ENCODE measurements at places on chromosomes 12 and 14. TPM values are rescaled to one million over a fixed set of nuclear protein-coding genes. Genes with fewer than 3 reads are reported as not detected.

CD9 gene
- 436 TPM for total RNA-seq

KCNK13 gene
- not detected for total RNA-seq

SLC5A8 gene
- total RNA-seq = 7.2 TPM

KCNC2 gene
- not detected for total RNA-seq

- H3K27me3 ChIP-seq = peaks cover 13% of the 10 kb centered on the region
- no peak overlapping the region for H3K27ac ChIP-seq
- no peaks in the 10 kb centered on the region for H3K36me3 ChIP-seq
- H3K4me3 ChIP-seq = no peak overlapping the region
Observed at GRCh38 chr12:132228476-132229192, 84.4 kb downstream of the NOC4L start.

- peaks cover 29% of the 10 kb centered on the region for H3K36me3 ChIP-seq
- DNase-seq = peak; percentile 10
- H3K27me3 ChIP-seq = no peaks in the 10 kb centered on the region
Observed at GRCh38 chr12:131121705-131122405, 168.1 kb downstream of the ADGRD1 start.

GRCh38 chr12:92574051-92574783 is 128.6 kb upstream of the PLEKHG7 start:
- no peaks in the 10 kb centered on the region for H3K27me3 ChIP-seq
- DNase-seq = no peak
- H3K4me3 ChIP-seq = no peak overlapping the region
- no peak overlapping the region for H3K27ac ChIP-seq
- H3K36me3 ChIP-seq = no peaks in the 10 kb centered on the region

DNA sequence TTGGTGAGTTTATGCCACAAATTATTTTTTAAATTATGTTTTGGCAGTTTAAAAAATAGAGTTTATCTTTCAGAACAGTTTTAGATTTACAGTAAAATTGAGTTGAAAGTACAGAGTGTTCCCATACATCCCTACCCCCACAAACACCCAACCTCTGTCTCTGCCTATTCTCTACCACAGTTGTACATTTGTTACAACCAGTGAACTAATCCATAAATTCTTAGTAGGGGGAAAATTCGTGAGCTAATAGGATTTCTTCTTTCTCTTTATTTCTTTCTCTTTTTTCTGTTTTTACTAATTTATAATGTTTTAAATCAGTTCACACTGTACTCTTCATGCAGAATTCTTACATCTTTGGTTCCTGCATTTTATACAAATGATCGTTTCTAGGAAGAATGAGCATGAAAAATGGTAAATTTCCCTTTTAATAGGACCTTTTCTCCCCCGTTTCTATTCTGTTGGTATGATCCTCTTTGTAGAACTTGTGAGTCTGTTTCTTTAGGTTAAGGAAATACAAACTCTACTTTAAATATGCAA is 56.7 kb downstream of the MIPOL1 start:
- no peak overlapping the region for H3K27ac ChIP-seq
- no peaks in the 10 kb centered on the region for H3K27me3 ChIP-seq
- no peaks in the 10 kb centered on the region for H3K4me1 ChIP-seq

GRCh38 chr14:20743556-20743955 is 2.1 kb upstream of the EDDM3A start:
- H3K27ac ChIP-seq = no peak overlapping the region
- no peak overlapping the region for H3K4me3 ChIP-seq
- H3K27me3 ChIP-seq = no peaks in the 10 kb centered on the region
- no peaks in the 10 kb centered on the region for H3K4me1 ChIP-seq
- DNase-seq = no peak

BTBD6 gene
- 71.7 TPM for total RNA-seq

CCDC196 gene
- total RNA-seq = not detected

- peak; percentile 53 for DNase-seq
- no peak overlapping the region for H3K27ac ChIP-seq
- H3K4me1 ChIP-seq = peaks cover 22% of the 10 kb centered on the region
- no peak overlapping the region for H3K4me3 ChIP-seq
- no peaks in the 10 kb centered on the region for H3K27me3 ChIP-seq
- no peaks in the 10 kb centered on the region for H3K36me3 ChIP-seq
Observed at GRCh38 chr14:94027566-94028449, 1.7 kb downstream of the OTUB2 start.

DNA sequence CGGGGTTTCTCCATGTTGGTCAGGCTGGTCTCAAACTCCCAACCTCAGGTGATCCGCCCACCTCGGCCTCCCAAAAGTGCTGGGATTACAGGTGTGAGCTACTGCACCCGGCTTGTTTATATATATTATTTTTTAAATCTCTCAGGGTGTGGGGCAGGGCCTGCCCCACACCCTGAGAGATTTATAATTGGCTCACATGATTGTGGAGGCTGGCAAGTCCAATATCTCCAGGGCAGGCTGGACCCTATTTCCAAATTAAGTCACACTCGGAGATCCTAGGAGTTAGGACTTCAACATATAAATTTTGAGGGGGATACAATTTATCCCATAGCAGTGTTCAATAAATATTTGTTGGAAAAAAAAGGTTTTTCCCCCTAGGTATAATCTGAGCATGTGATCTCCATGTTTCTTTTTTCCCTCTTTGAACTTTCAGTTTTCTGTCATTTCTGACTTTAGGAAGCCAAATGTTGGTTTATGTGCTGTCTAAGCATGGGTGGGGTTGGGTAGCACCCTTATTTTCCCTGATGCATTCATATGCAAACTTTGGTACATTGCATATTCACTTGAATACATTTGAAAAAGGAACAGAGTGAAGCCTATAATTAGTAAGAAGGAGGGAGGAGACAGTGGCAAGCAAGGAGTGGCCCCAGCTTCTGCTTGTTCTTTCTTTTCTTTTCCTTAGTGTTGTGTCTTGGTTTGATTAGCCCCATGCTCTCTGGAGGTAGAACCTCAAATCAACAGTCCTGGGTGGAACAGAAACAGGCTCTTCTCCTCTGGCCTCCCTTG is 8.7 kb upstream of the A2ML1 start:
- H3K27ac ChIP-seq = no peak overlapping the region
- H3K36me3 ChIP-seq = no peaks in the 10 kb centered on the region
- H3K4me1 ChIP-seq = no peaks in the 10 kb centered on the region
- no peaks in the 10 kb centered on the region for H3K27me3 ChIP-seq
- H3K4me3 ChIP-seq = no peak overlapping the region

DNA sequence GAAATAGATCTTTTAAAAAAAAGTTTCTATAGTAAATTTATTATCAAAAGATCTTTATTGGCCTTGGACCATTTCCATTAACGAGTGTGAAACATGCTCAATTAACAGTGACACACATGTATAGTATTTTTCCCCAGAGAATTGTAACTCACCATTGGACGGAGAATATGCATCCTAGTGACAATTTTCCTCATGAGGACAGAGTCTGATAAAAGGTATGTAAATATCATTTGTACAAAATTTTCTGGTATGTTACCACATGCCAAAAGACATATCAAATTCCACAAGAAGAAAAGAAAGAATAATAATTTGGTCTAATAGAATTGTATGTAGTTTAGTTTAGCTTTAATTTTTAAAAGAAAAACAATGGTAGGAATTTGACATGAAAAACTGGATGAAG is 1096.0 kb upstream of the FLRT2 start:
- no peaks in the 10 kb centered on the region for H3K27me3 ChIP-seq
- H3K36me3 ChIP-seq = no peaks in the 10 kb centered on the region
- H3K4me1 ChIP-seq = no peaks in the 10 kb centered on the region

DNA sequence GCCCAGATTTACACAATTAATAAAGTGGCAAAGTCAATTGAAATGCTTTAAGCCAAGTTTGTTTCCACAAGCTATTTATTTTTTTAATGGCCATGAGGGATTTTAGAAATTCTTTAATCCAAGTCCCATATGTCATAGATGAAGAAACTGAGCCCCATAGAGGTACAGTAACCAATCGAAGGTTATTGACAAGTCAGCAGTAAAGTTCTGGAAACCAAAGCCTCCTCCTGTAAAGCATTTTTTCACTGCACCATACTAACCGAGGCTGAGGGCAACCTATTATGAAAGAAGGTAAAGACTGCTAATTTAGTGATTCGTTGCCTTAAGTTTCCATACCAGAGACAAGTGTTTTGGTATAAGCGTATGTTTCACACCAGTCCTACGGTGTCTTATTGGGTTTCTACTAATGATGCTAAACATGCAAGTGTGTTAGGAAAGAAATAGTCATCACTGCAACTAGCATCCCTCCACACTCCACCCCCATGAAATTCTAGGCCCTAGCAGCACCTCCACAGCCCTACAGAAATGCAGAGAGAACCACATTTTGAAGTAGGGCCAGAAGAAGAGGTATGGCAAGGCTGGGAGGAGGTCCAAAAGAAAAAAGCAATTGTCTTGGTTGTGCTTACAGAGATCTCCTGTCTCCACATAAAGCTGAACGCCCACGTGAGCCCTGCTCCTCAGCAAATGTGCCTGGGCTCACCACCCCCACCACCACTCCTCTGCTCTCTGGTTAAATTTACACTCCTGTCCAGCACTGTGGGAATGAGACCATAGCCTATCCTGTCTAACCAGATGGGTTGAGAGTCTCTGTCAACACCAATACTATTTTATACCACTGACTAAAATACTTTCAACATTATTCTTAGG is 271.1 kb upstream of the G2E3 start:
- no peaks in the 10 kb centered on the region for H3K4me1 ChIP-seq
- no peaks in the 10 kb centered on the region for H3K27me3 ChIP-seq
- no peaks in the 10 kb centered on the region for H3K36me3 ChIP-seq
- H3K4me3 ChIP-seq = no peak overlapping the region
- DNase-seq = no peak

DNA sequence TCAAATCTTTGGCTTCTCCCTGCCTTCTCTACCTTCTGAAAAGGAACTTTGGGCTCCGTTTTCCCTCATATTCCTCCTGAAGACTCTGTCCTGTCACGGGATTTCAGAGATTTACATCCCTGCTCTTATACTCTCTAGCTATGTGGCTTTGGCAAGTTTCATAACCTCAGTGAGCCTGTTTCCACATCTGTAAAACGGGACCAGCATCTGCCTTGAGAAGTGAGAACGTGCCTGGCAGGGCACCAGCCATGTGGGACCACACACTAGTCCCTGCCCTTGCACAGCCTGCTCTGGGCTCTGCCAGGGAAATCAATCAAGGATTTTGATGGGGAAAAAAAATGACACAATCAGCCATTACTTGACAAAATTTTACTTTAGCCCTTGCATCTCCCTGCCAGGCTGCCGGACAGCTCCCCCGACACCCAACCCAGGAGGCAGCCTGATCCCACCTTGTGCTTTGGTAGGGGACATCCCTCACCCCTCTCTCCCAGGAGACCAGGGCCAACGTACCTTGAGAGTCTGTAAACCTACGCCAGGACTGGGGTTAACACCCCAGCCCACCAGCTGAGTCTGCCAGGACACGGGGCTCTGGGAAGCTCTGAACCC is 8.5 kb downstream of the PHETA1 start:
- H3K4me3 ChIP-seq = no peak overlapping the region
- H3K27ac ChIP-seq = no peak overlapping the region
- no peaks in the 10 kb centered on the region for H3K36me3 ChIP-seq
- no peaks in the 10 kb centered on the region for H3K4me1 ChIP-seq
- no peak for DNase-seq

DNA sequence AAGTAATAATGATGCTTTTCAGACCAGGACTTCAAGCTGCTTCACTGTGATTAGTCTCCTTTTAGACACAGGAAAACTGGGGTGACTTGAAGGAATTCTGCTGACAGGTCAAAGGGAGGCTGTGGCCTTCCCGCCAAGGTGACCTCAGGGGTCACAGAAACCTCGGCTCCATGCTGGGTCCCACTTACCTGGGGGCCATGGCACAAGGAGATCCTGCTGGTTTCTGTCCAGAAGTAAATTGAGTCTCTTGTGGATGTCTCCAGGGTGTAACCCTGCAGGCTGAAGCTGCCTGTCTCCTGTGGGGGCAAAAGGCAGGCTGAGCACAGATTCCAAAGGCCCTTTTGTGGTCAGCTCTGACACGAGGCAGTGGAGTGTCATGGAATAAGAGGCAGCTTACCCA is 138.7 kb upstream of the MED13L start:
- H3K4me3 ChIP-seq = no peak overlapping the region
- no peaks in the 10 kb centered on the region for H3K27me3 ChIP-seq
- H3K4me1 ChIP-seq = no peaks in the 10 kb centered on the region
- no peak for DNase-seq

OLR1 gene
- total RNA-seq = 121 TPM

TAS2R14 gene
- 1.4 TPM for total RNA-seq

DNA sequence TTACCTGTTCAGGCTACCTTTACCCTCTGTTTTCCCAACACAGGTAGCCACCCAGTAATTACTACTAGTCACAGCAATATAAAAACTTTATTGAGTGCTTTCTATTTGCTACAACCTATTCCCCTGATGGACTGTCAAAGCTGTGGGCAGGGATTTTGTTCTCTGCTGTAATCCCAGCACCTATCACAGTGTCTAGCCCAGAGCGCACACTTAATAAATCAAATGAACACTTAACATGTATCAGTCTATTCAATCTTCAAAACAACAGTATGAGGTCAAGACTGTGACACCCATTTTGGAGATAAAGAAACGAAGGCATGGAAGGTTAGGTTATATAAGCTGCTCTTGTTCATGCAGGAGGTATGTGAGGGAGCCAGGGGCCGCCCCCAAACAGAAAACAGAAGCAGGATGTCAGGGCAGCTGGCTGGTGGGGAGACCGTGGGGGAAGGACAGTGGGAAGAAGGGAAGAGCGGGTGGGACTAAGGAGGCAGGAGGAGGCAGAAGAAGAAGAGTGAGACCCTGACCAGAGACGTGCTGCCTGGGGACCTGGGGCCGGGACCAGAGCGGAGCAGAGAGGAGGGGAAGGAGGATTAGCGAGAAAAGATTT is 1.7 kb downstream of the TNFRSF1A start:
- H3K4me3 ChIP-seq = peak overlapping the region; percentile 75
- H3K36me3 ChIP-seq = peaks cover 2% of the 10 kb centered on the region
- H3K4me1 ChIP-seq = peaks cover 49% of the 10 kb centered on the region
- H3K27me3 ChIP-seq = no peaks in the 10 kb centered on the region
- no peak for DNase-seq

RIPK3 gene
- total RNA-seq = 25.3 TPM

GRCh38 chr14:84670796-84671195 is 859.1 kb upstream of the FLRT2 start:
- no peak overlapping the region for H3K27ac ChIP-seq
- H3K4me1 ChIP-seq = no peaks in the 10 kb centered on the region
- no peak for DNase-seq
- no peaks in the 10 kb centered on the region for H3K27me3 ChIP-seq

C1S gene
- 202 TPM for total RNA-seq

DNA sequence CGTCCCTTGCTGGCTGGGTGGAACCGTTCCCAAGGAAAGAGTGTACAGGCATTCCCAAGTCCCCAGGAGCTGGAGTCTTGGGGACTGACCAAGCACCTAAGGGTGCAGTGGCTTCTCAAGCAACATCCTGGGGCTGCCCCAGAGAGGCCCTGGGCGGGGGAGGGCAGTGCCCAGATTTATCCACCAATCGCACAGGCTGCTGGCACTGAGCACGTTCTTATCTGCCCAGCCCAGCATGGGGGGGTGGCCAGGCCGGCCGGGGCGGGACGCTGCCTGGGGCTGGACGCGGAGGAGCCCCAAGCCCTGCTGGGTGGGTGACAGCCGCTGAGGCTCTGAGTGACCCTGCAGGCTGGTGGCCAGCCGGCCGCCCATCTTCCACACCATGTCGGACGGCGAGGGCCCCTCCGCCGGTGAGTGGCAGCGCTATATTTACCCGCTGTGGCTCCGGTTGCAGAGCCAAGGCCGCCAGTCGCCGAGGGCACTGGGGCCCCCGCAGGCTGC is 53.4 kb downstream of the CYP46A1 start:
- H3K36me3 ChIP-seq = no peaks in the 10 kb centered on the region
- H3K4me3 ChIP-seq = peak overlapping the region; percentile 72
- H3K27ac ChIP-seq = peak overlapping the region; percentile 34
- peak; percentile 90 for DNase-seq

- no peaks in the 10 kb centered on the region for H3K4me1 ChIP-seq
- no peak overlapping the region for H3K4me3 ChIP-seq
- H3K27ac ChIP-seq = no peak overlapping the region
- no peaks in the 10 kb centered on the region for H3K36me3 ChIP-seq
- H3K27me3 ChIP-seq = no peaks in the 10 kb centered on the region
Observed at GRCh38 chr12:63362166-63362565, 211.2 kb upstream of the AVPR1A start.

VDR gene
- 29.7 TPM for total RNA-seq
